Astrocyte (in vitro differentiated cells and primary cell): ENCODE measurements at places on chromosomes 16 and 17. TPM values are rescaled to one million over a fixed set of nuclear protein-coding genes. Genes with fewer than 3 reads are reported as not detected.

ZNF213 gene
- 11.3 and 12.0 TPM in 2 replicates for total RNA-seq

ST3GAL2 gene
- 108 and 130 TPM in 2 replicates for total RNA-seq

QRICH2 gene
- 2.5 and 3.8 TPM in 2 replicates for total RNA-seq

ADGRG3 gene
- not detected in 2 replicates for total RNA-seq

TSPOAP1 gene
- 0.60 and 0.79 TPM in 2 replicates for total RNA-seq

CCL1 gene
- total RNA-seq: not detected in 2 replicates

KIFC3 gene
- total RNA-seq: 80.4 and 96.9 TPM in 2 replicates

CLEC19A gene
- not detected in 2 replicates for total RNA-seq

RETREG3 gene
- 54.3 and 60.9 TPM in 2 replicates for total RNA-seq

ADORA2B gene
- total RNA-seq: 4.0 and 5.5 TPM in 2 replicates

SLC6A4 gene
- not detected in 2 replicates for total RNA-seq

WNT9B gene
- total RNA-seq: 0.48 and 0.84 TPM in 2 replicates

KRTAP4-1 gene
- not detected in 2 replicates for total RNA-seq

RGS11 gene
- total RNA-seq: 2.7 and 2.8 TPM in 2 replicates

THUMPD1 gene
- 26.4 and 28.6 TPM in 2 replicates for total RNA-seq

CD300E gene
- total RNA-seq: not detected in 2 replicates

ADAP2 gene
- 0.89 and 1.1 TPM in 2 replicates for total RNA-seq

ZDHHC1 gene
- 3.7 and 4.4 TPM in 2 replicates for total RNA-seq

NPTX1 gene
- 0.43 and 0.48 TPM in 2 replicates for total RNA-seq

DLX4 gene
- not detected in 2 replicates for total RNA-seq

TNFRSF17 gene
- total RNA-seq: not detected in 2 replicates

BLMH gene
- 36.2 TPM in 2 replicates for total RNA-seq

PTX4 gene
- total RNA-seq: not detected in 2 replicates

CMTM2 gene
- total RNA-seq: not detected in 2 replicates

SLC35G6 gene
- total RNA-seq: not detected in 2 replicates

VAMP2 gene
- 28.0 and 31.3 TPM in 2 replicates for total RNA-seq

ITPRIPL2 gene
- 47.8 and 49.4 TPM in 2 replicates for total RNA-seq

MT1E gene
- total RNA-seq: 10.7 and 11.9 TPM in 2 replicates

PDE6G gene
- total RNA-seq: not detected in 2 replicates

SMIM5 gene
- 0.07 TPM in 1 of 2 replicates, not detected in the other for total RNA-seq

KRTAP2-1 gene
- not detected in 2 replicates for total RNA-seq

RNF157 gene
- 1.4 and 1.8 TPM in 2 replicates for total RNA-seq

NSRP1 gene
- total RNA-seq: 17.0 and 17.7 TPM in 2 replicates

EPN3 gene
- 0.24 and 1.7 TPM in 2 replicates for total RNA-seq

FOXC2 gene
- 15.8 and 15.9 TPM in 2 replicates for total RNA-seq

EVPL gene
- not detected in 2 replicates for total RNA-seq

GUCY2D gene
- not detected in 2 replicates for total RNA-seq

ZP2 gene
- total RNA-seq: not detected in 2 replicates

KRT35 gene
- total RNA-seq: not detected in 2 replicates
